Temporal lobe (tissue), 4 donors: ENCODE measurements at places on chromosomes 5 and 9. TPM values are rescaled to one million over a fixed set of nuclear protein-coding genes. Genes with fewer than 3 reads are reported as not detected.

The IL5 gene
- total RNA-seq: not detected

The SLC34A3 gene
- not detected for total RNA-seq

The FAM219A gene
- total RNA-seq: 28.8 TPM

The GNA14 gene
- total RNA-seq: 0.98 TPM

The FBP1 gene
- not detected for total RNA-seq

The IL9 gene
- not detected for total RNA-seq

The LIX1 gene
- total RNA-seq: 4.7 TPM
